ENCODE measurements at places on chromosomes 2 and 18.
A peak's percentile ranks its signal among the peaks of the same experiment; 100 is the strongest.

DNA sequence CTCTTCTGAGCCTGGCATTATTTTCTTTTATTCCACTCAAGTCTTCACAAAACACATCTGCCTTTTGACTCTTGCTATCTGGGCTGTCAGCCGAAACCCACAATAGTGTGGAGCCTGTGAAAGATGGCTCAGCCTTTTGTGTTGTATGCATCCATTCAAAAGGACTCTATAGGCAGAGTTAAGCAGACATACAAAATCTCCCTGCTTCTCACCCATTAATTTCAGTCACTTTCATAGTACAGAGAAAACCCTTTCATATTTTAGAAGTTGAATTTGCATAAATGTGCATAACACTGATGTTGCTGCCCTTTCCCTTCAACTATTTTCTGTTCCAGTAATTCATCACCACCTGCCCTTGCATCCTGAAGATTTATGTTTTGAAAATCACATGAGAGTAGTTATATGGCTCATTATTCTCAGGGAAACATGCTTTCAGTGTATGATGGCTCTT lies 154.6 kb downstream of the EVA1A start:
- DNase-seq, result no peak

- DNase-seq, result no peak
These were observed 77.1 kb upstream of the B3GNT7 start for GRCh38 chr2:231318436-231318835.

DNA sequence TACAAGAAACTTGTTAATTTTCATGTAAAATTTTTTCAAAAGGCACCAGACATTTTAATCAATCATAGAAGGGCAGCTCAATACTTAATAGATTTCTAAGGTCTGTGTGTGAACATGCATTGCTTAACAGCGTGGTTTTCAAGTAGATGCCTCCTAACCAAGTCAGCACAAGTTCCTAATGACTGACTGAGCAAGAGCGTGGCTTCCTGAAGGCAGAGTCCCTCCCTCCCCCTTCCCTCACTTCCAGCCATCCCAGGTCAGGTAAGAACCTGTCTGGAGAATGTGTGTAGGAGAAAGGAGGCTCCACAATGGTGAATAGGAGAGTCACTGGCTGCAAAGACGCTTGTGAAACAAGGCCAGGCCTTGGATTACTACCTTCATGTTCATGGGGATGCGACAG lies 33.5 kb upstream of the DAPL1 start:
- DNase-seq, result no peak

- DNase-seq, result peak; percentile 8
These were observed 2.2 kb upstream of the BCL2L11 start for GRCh38 chr2:111118481-111118980.

GRCh38 chr2:226526716-226527115 lies 272.9 kb downstream of the IRS1 start:
- no peak for DNase-seq

- no peak for DNase-seq
These were observed 17.6 kb downstream of the PMAIP1 start for GRCh38 chr18:59917422-59917821.
